ENCODE measurements at places on chromosomes 12 and 14.
A peak's percentile ranks its signal among the peaks of the same experiment; 100 is the strongest.

DNA sequence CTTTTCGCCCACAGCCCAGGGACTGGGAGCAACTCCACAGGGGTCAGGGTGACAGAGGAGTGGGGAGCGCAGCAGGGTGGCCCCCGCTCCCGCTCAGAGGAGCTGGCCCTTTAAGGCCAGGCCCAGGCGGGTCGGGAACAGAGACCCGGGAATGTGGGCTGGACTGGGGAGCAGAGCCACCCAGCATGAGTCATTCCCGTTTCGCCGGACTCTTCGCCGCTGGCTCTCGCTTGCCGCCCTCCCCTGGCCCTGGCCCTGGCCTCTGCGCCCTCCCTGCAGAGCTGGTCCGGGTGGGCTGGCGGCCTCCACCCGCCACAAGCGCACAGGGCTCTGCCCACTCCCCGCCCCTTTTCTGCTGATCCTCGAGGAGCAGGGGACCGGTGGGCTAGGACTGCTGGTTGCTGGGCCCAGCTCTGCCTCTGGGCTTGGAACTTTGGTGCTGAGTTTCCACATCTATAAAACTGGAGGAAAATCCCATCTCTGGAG lies 92.8 kb downstream of the NINJ2 start:
- DNase-seq: no peak

- no peak for DNase-seq
These were observed 326.1 kb downstream of the BCL11B start for GRCh38 chr14:98945611-98946570.

- DNase-seq: no peak
These were observed 40.2 kb downstream of the TRPV4 start for GRCh38 chr12:109792992-109793391.

DNA sequence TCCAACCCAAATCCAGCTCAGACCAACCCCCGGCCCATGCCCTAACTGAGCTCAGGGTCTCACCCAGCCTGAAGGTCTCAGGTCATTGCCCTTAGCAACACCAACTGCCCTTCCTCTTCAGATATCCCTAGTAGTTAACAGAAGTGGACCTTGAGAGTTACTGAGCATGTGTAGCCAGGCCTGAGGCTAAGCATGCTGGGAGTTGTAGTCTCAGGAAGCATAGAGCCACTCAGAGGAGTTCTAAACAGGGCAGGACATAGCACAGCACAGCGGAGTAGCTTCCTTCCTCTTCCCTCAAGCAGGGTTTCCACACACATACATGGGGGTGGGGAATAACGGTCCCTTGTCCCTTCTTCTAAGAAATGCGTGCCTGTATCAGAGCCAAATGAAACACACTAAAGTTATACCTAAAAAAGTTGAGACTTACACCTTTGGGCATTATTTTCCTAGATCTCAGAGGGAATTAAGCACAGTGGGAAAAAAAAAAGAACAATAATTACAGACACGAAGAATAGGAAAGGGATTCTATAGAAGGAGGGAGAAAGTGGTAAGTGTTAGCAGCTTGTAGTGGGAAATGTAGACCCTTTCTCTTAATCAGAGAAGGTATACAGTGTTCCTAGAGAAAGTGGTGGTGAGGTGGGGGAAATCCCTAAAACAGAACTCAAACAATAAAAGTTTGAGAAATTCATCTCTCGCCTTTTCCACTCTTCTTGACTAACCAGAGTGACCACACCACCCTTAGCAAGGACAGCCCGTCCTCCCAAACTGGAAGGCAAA lies 4.4 kb downstream of the KMT2D start:
- peak; percentile 28 for DNase-seq

DNA sequence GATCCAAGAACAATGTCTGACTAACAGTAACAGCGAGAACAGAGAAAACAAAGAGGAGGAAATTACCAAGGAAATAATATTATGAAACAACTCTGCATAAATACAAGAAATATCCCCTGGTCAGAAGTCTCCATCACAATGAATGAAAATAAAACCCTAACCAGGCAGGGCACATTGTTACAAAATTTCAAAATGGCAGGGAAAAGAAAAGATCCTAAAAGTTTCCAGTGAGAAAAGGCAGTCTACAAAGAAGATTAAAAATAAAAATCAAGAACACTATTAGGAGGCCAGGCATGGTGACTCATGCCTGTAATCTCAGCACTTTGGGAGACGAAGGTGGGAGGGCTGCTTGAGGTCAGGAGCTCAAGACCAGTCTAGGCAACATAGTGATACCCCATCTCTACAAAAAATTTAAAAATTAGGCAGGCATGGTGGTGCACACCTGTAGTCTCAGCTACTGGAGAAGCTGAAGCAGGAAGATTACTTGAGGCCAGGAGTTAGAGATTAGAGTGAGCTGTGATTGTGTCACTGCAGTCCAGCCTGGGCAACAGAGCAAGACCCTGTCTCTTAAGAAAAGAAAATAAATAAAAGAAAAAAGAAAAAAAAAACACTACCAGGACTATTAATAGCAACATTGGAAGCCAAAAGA lies 47.8 kb downstream of the FERMT2 start:
- DNase-seq: no peak

GRCh38 chr12:68121143-68121542 lies 38.4 kb downstream of the IFNG start:
- no peak for DNase-seq

DNA sequence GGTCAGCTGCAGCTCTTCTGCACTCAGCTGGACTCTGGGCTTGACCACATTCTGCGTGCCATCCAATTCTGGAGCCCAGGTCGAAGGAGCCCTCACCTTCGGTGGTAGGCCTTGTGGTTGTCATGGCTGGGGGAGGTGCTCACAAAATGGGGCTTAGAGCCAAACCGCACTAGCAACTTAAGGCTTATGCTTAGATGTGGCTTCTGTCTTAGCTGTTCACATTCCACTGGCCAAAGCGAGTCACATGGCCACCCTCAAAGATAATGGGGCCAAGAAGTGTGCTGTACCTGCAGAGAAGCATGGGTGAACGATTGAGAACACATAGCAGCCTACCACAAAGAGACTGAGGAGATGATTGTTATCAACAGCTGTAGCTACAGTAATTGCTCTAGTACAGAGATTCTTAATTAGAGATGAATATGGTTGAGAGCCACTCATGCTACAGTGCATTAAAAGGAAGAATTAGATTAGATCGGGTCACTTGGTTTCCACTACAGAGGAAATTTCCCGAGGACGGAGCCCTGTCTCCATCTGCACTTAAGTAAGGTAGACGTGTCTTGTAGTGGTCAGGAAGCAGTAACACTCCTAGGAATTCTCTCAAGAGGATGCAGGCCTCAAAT lies 334.6 kb upstream of the FKBP4 start:
- no peak for DNase-seq

- DNase-seq: no peak
These were observed 159.2 kb downstream of the RAD51B start for GRCh38 chr14:67978749-67979148.
